ENCODE measurements at places on chromosomes 16 and 17.

- no peak for DNase-seq
These were observed 10.5 kb downstream of the PELP1 start for GRCh38 chr17:4693416-4693815.

DNA sequence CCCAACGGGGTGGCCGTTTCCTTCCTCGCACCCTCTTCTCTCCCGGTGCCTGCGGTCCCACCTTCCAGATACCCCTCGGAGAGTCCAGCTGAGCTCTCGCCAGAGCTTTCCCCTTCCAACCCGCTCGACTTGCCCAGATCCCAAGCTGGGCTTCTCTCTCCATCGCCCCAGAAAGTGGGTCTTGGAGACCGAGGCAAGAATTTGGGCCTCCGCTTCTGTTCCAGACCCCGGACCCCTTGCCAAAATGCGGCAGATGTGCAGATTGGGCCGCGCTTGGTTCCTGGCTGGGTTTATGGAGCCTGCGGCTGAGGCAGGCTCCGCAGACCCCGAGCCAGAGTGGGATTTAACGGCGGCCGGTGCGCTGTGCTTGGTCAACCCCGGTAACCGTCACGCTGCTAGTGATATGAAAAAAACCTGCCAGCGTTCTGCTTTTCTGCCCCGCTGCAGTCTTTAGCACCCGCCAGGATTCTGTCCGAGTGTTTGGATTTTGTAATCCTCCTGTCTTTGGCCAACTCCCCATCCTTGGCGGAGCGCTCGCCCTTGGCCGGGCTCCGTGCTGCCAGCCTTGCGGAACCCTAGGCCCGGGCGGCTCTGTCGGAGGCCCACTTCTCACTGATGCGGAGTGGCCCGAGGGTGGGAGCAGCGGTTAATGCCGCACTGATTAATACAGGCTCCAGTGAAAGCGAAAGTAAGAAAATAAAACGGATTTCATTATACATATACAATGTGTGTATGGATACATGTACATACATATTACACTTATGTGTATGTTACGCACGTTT, 754 bp upstream of the SLFN11 start:
- DNase-seq, result no peak

GRCh38 chr17:43907998-43908721, 824 bp upstream of the MPP2 start:
- DNase-seq, result peak; percentile 52

GRCh38 chr17:14784997-14785696, 480.0 kb downstream of the PMP22 start:
- no peak for DNase-seq

- no peak for DNase-seq
These were observed 29.3 kb downstream of the FOXK2 start for GRCh38 chr17:82548681-82549303.

GRCh38 chr16:8808009-8808408, 10.4 kb downstream of the PMM2 start:
- no peak for DNase-seq

DNA sequence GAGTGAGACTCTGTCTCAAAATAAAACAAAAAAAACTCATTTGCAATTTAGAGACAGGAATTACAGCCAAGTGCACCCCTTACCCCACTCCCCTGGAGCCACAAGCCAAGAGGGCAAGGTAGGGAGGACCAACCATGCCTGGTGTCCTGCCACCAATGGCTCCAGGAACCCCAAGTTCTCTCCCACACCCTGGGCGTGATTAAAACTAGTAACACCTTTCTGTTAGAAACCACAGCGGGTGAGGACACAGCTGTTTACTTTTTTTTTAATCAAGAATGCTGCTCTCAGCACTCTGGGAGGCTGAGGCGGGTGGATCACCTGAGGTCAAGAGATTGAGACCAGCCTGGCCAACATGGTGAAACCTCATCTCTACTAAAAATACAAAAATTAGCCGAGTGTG, 38.1 kb downstream of the ANKRD11 start:
- no peak for DNase-seq

DNA sequence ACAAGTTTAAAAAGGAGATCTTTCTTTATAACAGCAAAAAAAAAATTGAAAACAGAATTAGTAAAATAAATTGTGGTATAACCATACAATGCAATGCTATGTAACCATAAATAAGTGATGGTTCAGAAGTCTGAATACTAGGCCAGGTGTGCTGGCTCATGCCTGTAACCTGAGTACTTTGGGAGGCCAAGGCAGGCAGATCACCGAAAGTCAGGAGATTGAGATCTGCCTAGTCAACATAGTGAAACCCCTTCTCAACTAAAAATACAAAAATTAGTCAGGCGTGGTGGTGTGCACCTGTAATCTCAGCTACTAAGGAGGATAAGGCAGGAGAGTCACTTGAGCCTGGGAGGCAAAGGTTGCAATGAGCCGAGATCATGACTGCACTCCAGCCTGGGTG, 34.6 kb downstream of the CCT6B start:
- DNase-seq, result no peak

DNA sequence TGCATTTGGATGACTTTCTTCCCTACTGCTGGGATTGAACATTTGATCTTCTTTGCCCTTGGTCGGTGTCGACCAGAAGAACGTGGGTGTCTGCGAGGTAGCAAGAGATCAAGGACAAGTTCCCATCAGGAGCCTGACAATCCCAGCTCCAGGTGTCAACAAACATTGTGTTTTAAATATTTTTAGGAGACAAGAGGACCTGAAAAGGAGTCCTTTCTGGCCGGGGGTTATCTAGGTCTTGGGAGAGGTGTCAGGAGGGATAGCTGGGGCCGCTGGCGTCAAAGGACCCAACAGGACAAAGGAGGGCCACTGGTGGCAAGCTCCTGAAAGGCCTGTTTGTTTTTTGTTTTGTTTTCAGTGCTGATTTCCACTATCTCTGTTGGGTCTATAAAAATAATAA, 308.4 kb upstream of the ERCC4 start:
- DNase-seq, result no peak

DNA sequence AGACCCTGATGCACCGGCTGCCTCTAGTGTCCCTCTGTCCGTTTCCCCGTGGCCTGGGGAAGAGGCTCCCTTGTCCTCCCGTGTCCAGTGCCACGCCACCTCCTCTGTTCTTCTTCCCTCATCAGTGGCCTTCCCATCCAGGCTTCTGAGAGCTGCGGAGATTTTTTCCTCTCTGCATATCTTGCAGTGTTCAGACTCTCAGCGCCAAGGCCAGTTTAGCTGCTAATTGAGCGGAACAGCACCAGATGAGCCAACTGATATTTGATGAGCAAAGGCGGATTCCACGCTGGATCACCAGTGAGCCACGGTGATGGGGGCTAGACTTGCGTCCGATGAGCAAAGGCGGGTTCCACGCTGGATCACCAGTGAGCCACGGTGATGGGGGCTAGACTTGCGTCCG, 257.6 kb downstream of the FOXL1 start:
- DNase-seq, result no peak

DNA sequence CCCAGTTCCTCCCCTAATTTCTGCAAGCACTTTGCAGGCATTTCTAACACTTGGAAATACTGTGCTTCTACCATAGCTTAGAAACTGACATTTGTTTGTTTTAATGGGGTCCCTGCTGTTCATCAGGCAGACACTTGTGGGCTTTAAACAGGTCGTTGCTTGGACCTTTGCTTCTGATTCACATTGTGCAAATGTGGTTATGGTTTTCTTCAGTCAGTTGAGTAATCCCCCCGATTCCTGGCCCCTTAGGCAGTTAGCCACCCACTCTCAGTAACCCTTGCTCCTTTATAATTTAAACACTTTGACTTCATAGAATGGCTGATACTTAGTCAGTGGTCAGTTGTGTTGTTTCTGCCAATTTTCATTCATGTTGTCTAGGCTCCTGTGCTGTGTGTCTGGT, 39.4 kb downstream of the SLC47A1 start:
- DNase-seq, result no peak

DNA sequence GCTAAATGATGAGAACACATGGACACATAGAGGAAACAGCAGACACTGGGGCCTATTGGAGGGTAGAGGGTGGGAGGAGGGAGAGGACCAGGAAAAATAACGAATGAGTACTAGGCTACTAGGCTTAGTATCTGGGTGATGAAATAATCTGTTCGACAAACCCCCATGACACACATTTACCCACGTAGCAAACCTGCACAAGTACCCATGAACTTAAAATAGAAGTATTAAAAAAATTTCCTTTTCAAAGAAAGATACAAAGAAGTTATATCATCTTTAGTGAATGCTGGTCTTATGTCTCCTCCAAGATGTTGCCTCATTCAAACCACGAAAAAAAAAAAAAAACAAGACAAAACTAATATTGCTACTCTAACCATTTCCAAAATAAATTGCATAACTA, 31.7 kb downstream of the MBTD1 start:
- DNase-seq, result no peak

DNA sequence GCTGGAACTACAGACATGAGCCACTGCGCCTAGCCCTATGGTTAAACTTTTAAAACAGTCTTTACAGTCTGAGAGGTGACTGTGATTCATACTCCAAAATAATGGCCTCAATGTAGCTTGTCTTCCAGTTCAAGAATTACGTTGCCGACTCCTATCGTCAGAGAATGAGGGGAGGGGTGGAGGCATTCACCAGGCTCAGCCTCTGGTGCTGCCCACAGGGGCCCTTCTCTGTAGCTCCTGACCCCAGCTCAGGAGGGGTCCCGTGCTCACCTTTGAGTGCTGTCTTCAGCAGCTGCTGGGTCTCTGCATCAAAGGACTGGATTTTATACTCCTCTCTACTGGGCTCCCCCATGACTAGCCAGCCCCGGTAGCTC, 1.2 kb downstream of the MIF4GD start:
- DNase-seq, result peak; percentile 26

DNA sequence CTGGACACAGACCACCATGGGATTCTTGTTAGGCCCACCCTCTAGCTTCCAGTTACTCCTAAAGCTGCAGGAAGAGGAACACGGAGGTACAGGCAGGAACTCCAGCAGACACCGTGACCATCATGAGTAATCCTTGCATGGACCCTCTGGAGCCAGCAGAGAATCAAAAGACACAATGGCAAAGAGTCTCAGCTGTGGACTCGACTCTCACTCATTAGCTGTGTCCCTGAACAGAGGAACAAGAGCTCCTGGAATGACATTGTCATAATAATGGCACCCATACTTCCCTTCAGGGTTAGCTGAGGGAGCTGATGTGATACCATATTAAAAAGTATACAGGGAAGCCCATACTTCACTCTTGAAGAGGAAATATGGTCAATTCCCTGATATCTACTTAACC, 176.3 kb upstream of the ASIC2 start:
- no peak for DNase-seq

DNA sequence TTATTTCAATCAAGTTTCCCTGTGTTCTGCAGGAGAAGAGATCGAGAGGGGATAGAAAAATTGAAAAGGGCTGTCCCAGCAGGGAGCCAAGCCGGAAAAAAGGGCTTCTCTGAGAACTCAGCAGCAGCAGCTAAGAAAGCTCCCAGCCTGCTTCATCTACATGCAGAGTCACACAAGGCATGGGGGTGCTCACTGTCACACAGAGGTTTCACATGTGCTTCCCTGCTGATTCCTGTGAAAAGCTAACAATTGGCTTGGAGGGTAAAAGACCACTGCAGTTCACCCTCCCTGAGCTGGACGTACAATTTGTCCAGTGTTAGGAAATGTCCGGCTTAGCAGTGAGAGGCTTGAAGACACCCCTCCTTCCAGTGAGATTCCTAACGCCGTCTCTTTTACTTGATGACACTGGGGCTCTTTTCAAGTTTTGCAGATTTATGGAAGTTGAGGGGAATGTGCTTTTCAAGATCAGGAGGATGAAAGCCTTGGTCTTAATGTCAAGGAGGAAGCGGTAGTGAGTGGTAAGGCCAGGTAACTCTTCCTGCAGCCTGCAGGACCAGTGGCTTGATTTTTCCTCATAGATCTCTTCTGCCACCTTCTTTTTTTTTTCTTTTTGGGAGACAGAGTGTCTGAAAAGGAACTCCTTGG, 85.6 kb downstream of the WNT3 start:
- DNase-seq, result no peak

GRCh38 chr17:78396441-78397337, 18.2 kb downstream of the PGS1 start:
- no peak for DNase-seq

- DNase-seq, result peak; percentile 74
These were observed 109.5 kb downstream of the YPEL2 start for GRCh38 chr17:59440757-59441463.

DNA sequence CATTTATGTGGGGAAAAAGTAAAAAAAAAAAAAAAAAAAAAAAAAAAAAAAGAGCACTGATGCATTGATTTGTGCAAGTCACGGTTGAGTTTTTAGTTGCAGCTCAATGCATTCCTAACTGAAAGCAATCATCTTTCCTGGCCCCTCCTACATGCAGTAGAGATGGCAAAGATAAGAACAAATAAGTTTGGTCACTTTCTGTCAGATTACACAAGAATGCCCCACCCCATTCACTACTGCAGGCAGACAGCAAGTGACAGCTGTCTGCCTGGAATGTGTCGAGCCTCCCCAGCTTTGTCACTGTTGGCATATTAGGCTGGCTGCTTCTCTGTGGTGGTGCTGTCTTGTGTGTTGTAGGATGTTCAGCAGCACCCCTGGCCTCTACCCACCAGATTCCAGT, 243.5 kb downstream of the FOXL1 start:
- no peak for DNase-seq

DNA sequence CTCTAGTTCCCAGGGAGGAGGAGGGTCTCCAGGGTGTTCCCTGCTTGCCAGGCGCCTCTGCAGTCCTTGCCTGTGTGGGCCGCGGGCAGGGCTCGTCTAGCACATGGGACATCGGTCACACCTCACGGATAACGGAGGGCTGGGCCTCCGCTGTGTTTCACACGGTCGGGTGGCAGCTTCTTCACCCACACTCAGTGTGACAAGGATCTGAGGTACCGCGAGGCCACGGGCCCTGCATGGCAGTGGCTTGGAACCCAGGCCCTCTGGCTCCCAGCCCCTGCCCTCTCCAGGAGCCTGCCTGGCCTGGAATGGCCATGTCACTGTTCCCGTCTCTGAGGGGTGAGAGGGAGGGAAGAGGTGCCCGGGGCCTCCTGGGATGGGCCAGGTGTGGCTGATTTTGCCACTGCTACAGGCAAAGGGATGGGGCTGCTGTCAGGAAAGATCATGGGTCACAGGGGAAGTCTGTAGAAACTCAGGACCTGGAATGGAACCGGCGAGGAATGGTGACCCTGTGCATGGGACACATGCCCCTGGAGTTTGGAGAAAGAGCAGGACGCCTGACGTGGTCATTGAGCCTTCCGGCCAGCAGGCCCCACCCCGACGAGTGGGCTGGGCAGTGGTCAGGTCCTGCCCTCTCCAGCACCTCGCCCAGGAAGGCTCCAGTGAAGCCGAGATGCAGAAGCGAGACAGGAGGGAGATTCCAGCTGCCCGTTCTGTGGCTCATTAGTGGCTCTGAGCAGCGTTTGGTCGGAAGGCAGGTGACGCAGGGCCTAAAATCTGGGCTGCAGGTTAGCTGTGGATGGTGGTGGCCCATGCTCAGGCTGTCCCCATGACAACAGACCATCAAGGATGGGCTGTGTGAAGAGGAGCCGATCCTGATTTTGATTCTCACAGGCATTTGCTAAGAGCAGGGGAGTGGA, 76.5 kb upstream of the GSE1 start:
- DNase-seq, result no peak
